ENCODE measurements at places on chromosomes 2 and 18.

DNA sequence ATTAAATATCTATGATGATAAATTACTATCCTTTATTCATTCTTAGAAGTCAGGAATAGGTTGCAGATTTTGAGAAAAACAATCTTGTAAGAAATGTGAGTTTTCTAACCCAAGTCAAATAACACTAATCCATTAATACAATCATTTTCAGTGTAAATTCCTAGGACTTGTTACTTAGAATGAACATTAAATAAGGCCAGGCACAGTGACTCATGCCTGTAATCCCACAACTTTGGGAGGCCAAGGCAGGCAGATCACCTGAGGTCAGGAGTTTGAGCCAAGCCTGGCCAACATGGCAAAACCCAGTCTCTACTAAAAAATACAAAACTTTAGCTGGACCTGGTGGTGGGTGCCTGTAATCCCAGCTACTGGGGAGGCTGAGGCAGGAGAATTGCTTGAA lies 45.8 kb upstream of the CDKL4 start:
- no peak for DNase-seq

- no peak for DNase-seq
These were observed 536.3 kb upstream of the TNP1 start for GRCh38 chr2:217396165-217396564.

DNA sequence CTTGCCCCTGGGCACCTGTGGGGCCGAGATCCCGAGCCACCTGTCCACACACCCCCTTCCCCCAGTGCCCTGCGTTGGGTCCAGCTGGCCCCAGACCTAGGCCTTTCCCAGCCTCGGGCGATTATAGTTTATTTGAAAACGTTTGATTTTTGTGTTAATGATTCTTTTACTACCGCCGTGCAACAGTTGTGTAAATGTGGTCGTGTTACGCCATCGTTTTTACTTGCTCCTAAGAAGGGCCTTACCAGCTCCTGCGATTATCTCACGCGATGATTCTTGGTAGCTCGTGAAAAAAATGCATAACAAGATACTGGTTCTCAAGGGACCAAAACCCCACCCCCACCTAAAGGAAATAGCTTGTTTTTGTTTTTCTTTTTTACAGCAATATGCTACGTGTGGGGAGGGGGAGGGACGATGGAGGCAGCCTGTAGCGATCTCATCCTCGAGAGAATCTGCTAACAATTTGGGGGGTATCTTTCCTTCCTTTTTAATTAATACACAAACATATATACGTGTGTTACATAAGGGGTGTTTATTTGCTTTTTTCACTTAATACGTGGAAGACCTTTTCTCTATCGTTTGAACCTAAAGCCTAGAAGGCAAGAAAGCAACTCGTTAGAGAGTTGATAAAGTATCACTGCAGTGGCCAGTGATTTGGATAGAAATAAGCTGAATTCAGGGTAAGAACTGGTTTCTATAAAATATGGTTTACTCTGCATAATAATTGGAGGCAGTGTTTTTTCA lies 1.0 kb downstream of the ZDBF2 start:
- DNase-seq, result no peak

GRCh38 chr2:50098242-50098641 lies 933.7 kb downstream of the NRXN1 start:
- DNase-seq, result no peak

- no peak for DNase-seq
These were observed 38.8 kb downstream of the INHBB start for GRCh38 chr2:120384486-120385354.

DNA sequence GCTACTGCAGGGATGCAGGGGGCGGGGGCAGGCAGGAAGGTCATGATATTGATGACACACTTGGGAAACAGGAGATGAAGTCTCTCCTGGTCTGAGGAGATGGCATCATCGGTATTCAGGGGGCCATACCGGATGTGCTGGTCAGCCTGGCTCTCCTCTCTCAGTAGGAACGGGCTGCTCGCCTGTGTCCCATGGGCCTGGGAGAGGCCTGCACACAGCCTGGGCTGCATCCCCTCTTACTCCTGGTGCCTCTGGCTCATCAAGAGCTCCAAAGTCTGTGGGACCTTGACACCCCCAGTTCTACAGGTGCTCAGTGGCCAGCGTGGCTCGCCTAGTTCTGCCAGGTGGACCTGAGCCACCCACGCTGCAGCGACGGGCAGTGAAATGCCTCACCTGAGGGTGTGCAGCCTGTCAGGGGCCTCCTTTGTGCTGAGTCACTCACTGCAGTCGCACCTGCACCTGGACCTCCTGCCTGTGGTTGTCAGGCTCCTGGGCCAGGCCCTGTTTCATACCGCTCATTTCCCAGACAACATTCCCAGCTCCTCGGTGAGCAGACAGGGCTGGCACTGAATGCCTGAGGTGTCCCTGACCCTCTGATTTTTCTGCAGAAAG lies 18.6 kb upstream of the CNDP1 start:
- DNase-seq, result no peak

GRCh38 chr18:64119916-64120315 lies 29.0 kb downstream of the LINC00305 start:
- no peak for DNase-seq

DNA sequence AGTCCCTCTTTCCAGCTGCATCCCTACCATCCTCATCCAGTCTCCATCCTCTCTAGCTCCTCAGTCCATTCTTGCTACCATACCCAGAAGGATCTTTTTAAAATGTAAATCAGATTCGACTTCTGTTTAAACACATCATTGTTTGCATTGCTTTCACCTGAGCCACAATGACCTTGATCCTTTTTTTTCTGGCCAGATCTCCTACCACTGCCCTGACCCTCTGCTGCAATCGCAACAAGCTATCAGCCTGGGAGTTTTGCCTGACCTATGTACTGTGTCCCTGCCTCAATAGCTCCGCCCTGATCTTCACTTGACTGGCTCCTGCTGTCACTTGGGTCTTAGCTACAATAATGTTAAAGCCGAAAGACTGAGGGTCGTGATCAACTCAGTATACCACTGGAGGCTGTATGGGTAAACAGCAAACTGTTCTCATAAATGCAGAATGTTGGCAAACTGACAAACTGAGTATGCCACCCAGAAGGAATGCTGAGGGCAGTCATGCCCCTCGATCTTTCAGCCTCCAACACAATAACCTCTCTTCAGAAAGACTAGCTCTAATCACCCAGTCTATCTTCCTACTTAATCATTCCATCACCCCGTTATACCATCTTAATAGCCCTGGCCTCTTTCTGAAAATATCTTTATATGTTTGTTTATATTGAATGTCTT lies 2.6 kb upstream of the RBM43 start:
- DNase-seq, result no peak

GRCh38 chr2:173881461-173881860 lies 83.7 kb downstream of the SP3 start:
- DNase-seq, result no peak

Data from right forelimb (tissue), 1 donor.